ENCODE measurements at places on chromosomes 6 and 20. TPM values are rescaled to one million over a fixed set of nuclear protein-coding genes. Genes with fewer than 3 reads are reported as not detected.

GRCh38 chr20:2749343-2749950, 51.0 kb downstream of the CPXM1 start:
- DNase-seq, result no peak

Gene DEFB124
- not detected for total RNA-seq

Gene GJA1
- total RNA-seq, result 482 TPM

Gene BPIFB1
- not detected for total RNA-seq

DNA sequence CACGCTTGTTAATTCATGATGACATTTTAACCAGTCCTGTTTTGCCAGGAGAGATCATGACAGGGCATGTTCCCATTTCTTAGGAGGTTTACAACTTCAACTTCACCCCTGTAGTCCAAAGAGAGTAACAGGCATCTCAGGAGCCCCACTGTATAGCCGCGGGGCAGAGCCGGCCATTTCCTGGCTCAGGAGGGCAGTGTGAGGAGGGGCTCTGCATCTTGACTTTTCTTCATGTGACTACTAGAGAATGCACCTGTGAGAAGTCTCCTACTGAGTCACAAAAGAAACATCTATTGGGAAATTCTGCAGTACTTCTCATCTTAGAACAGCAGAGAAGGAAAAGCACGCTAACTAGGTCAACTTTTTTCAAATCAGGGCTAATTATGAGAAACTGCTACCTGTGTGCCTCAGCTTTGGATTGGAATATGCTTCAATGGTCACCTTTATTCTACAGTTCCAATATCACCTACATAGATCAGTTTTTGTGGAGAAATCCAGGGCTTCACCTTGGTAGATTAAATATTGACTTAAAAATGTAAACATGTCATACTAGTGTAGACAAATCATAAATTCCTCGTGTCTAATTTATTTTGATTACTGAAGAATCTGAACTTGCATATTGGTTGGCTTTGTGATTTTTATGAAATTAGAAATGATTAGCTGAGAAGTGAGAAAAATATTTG, 28.6 kb upstream of the SIM1 start:
- no peak for DNase-seq

GRCh38 chr20:49540232-49540620, 27.7 kb downstream of the PTGIS start:
- no peak for DNase-seq

GRCh38 chr6:51182827-51183226, 364.2 kb downstream of the TFAP2B start:
- DNase-seq, result no peak

GRCh38 chr20:15138548-15139126, 801.2 kb upstream of the FLRT3 start:
- DNase-seq, result no peak

- no peak for DNase-seq
These were observed 271.3 kb downstream of the ESR1 start for GRCh38 chr6:152078804-152079203.

GRCh38 chr20:38445901-38446425, 10.8 kb upstream of the SNHG17 start:
- DNase-seq, result no peak

Gene SYNJ2
- 34.7 TPM for total RNA-seq

Gene OR2J1
- not detected for total RNA-seq

- DNase-seq, result peak; percentile 90
These were observed 41.6 kb downstream of the ANKEF1 start for GRCh38 chr20:10076126-10077080.

Gene CYP24A1
- total RNA-seq, result not detected

Gene ZNF217
- total RNA-seq, result 17.5 TPM

Gene DOK5
- 0.34 TPM for total RNA-seq

GRCh38 chr20:5216663-5217062, 89.9 kb downstream of the CDS2 start:
- no peak for DNase-seq

GRCh38 chr6:44049163-44049988, 77.9 kb downstream of the MRPL14 start:
- no peak for DNase-seq

Gene F13A1
- total RNA-seq, result not detected

DNA sequence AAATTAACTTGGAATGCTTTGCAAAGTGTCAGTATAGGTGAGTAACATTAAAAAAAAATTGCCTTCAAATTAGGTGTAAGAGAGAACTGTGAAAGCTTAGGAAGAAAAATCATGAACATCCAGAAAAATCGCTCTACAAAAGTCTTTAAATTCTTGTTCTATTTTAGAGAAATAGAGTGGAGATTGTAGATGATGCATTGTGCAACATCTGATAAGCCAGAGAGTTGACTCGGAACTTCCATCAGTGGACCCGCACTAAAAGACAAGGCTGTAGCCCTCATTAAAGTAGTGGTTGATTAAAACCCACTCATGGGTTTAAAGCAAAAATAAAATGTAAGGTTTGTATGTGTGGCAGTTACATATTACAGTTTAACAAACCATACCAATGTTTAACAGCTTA, 35.8 kb downstream of the MAP3K4 start:
- DNase-seq, result no peak

DNA sequence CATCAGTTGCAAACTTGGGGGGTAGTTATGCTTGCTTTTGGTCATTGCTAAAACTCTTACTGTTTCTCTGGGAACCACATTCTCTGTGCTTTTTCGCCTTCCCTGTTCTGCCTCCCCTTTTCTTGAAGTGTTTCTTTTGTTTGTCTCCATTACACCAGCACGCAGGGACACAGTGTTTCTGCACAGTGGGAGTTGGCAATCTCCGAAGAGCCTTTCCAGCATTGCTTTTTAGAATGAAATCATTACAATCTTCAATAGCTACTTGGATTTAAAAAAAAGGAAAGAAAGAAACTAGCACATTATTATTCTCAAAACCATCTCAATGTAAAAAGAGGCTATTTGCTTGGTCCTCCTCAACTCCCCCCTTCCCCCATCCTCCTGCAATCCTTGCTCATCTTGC, 536.7 kb upstream of the MMS22L start:
- DNase-seq, result no peak

Gene GHRH
- total RNA-seq, result not detected

- DNase-seq, result peak; percentile 30
These were observed 42.6 kb downstream of the DSTN start for GRCh38 chr20:17612287-17612991.

Gene RAB44
- not detected for total RNA-seq

- peak; percentile 10 for DNase-seq
These were observed 5.6 kb downstream of the FBXO9 start for GRCh38 chr6:53070806-53071205.

GRCh38 chr20:36399147-36399968, 93.2 kb downstream of the DLGAP4 start:
- DNase-seq, result peak; percentile 80

- no peak for DNase-seq
These were observed 527.5 kb downstream of the HDGFL1 start for GRCh38 chr6:23096876-23097275.

- DNase-seq, result no peak
These were observed 15.5 kb downstream of the UCKL1 start for GRCh38 chr20:63940472-63941266.

Gene C20orf141
- total RNA-seq, result not detected

- DNase-seq, result peak; percentile 55
These were observed 1.4 kb upstream of the RALY start for GRCh38 chr20:33992145-33992922.

Gene TRERF1
- total RNA-seq, result 0.17 TPM

GRCh38 chr6:166244353-166245045, 63.7 kb downstream of the PRR18 start:
- DNase-seq, result no peak

Gene LPIN3
- 1.5 TPM for total RNA-seq
